ENCODE measurements at places on chromosomes 7 and 10.

DNA sequence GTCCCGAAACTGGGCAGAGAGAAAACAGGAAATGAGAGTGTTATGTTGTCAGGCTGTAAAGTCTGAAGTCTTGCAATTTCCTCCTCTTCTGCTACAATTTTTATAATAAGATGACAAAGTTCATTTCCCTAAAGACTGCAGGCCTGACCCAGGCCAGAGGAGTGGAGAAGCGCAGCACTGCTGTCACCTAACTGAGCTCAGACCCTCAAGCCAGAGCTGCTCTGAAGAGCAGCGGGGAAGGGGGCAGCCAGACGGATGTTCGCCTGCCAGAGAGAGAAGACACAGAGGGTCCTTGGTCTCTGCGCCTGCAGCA is 12.6 kb upstream of the AOAH start:
- no peak for DNase-seq

DNA sequence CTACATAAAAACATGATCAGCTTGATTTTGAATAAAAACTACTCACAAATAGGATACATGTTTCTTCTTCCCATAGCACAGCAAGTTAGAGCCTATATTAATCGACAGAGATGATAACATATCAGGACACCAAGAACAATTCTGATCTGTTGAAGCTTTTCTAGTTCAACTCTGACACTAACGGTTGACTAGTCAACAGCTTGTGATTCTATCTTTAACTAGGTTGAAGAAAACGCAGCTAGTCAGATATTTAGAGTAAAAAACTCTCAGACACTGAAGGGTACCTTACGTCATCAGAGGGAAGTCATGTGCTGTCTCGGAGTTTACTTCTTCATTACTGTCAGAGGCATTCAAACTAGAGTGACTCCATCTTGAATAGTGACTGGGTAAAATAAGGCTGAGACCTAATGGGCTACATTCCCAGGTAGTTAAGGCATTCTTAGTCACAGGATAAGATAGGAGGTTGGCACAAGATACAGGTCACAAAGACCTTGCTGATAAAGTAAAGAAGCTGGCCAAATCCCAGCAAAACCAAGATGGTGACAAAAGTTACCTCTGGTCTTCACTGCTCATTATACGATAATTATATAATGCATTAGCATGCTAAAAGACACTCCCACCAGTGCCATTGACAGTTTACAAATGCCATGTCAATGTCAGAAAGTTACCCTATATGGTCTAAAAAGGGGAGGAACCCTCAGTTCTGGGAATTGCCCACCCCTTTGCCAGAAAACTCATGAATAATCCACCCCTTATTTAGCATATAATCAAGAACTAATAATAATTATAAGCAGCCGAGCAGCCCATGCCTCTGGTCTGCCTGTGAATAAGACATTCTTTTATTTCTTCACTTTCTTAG is 21.3 kb downstream of the CCDC71L start:
- DNase-seq, result no peak

GRCh38 chr7:41955451-41955850 is 252.6 kb upstream of the INHBA start:
- DNase-seq, result no peak

- DNase-seq, result no peak
These were observed 428.6 kb downstream of the LRMDA start for GRCh38 chr10:75860009-75860408.

DNA sequence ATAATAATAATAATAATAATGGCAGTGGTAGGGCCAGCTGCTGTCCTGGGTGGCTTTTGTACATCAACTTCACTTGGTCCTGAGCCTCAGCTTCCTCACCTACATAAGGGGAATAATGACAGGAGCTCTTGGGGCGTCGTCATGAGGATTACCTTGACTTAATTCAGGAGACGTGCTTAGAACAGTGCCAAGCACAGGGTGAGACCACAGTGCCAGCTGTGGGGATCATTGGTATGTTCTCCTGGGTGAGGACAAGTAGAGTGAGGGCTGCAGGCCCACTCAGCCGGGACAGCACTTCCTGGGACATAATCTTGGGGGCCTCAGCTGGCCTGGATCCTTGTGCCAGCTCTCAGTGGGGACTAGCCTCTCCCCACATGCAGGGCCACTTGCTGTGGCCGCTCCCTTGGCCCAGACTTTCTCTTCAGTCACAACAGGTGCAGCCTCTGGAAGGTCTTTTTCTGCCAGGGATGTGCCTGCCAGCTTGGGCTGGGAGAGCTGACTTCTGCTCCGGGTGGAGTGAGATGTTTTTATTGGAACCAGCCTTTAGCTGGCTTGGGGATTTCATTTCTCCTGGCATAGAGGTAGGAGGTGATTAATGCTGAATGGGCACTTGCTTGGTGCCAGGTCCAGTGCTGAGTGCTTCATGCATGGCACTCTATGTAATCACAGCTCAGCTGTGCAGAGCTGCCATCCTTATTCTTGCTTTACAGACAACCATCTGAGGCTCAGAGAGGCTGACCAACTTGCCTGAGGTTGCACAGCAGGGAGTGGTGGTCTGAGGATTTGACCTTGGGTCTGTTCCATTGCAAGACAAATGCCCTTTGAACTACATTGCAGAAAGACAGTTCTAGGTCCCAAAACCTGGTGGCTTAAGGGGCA is 45.3 kb downstream of the TSPAN15 start:
- DNase-seq, result no peak

- no peak for DNase-seq
These were observed 2.1 kb downstream of the ADIRF start for GRCh38 chr10:86970162-86970981.

DNA sequence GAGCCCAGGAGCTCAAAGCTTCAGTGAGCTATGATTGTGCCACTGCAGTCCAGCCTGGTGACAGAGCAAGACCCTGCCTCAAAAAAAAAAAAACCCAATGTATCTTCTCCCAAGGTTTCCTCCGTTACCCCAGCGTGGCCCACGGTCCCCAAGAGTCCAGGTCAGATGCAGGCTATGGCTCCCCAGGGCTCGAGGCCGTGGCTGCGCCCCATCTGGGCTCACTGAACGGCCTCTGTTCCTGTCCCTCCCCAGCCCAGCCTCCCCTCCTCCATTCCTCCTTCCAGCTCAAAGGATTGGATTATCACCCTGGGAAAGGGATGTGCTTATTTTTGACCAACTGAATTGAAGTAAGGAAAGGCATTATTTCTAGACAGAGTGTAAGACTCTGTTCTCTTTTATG is 31.0 kb downstream of the STK32C start:
- no peak for DNase-seq

- DNase-seq, result no peak
These were observed 22.3 kb upstream of the LRRN3 start for GRCh38 chr7:111068618-111069017.

GRCh38 chr7:148893071-148893470 is 9.0 kb upstream of the EZH2 start:
- no peak for DNase-seq

- no peak for DNase-seq
These were observed 120.9 kb upstream of the ZNF438 start for GRCh38 chr10:31152421-31153135.

DNA sequence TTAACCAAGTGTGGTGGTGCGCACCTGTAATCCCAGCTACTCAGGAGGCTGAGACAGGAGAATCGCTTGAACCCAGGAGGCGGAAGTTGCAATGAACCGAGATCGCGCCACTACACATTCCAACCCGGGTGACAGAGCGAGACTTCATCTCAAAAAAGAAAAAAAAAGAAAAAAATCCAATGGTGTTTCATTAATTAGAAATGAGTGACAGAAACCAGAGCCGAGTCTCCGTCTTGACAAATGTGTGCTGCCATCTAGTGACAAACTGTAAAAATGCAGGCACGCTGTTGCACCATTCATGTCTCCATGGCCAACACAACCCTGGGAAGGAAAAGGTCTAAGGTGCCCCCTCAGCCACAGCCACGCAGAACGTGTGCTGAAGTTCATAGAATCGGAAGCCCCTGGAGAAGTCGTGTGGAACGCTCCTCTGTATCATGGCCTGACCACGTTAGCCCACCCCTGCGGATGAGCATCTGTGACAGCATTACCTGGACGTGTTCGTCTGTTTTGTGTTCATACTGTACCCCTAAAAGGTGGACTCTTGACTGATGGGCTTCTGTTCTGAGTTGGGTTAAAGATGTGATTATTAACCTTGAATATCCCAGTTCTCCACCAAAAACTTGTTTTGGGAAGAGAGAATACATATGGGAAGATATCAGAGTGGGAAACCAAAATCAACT is 94.9 kb downstream of the LYZL2 start:
- peak; percentile 63 for DNase-seq

DNA sequence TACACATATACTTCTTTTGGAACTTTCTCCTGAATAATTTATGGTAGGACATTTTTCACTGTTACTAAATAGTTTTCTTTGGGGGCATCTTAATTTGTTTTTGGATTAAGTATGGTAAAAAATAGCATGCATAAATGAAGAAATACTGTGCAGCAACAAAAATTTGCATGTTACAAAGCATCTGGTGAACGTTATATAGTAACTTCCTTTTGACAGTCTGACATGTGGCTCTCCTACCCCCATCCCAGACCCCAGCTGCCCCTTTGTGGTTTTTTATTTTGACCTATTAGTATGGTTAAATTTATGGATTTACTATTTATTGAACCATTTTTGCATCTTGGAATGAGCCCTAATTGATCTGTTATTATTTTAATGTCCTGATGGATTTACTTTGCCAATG is 9.9 kb downstream of the TASOR2 start:
- no peak for DNase-seq

DNA sequence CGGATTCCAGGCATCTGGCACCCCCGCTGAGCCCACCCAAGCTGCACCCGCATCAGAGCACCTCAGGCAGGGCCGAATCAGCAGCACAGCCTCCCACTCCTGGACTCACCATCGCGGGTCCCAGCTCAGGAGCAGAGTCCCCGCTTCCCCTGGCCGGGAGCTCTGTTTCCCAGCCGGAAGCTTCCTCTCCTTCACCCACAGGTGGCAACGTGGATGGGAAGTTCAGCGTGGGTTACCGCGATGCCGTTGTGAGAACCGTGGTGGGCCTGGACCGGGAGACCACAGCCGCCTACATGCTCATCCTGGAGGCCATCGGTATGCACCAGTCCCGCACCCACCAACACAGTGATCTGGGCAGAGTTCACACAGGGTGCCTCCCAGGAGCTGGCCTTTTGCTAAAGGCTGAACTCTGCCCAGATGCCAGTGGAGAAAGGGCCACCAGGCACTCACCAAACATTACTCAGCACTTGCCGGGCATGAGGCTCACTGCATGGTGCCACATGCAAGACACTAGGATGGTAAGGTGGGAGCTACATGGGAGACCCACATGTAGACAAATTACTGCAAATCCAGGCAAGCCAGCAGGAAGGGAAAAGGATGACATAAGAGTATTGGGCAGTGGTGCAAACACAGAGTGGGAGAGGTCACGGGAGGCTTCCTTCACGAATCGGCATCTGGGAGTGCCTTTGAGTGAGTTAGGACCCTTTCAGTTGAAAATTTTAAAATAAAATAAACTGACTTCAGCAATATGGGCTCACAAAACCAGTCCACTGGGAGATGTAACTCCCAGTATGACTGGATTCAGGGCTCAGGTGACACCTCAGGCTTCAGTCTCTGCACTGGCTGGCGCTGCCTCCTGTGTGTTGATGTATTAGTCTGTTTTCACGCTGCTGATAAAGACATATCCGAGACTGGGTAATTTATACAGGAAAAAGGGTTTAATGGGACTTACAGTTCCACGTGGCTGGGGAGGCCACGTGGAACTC is 10.4 kb downstream of the C10orf105 start:
- no peak for DNase-seq

DNA sequence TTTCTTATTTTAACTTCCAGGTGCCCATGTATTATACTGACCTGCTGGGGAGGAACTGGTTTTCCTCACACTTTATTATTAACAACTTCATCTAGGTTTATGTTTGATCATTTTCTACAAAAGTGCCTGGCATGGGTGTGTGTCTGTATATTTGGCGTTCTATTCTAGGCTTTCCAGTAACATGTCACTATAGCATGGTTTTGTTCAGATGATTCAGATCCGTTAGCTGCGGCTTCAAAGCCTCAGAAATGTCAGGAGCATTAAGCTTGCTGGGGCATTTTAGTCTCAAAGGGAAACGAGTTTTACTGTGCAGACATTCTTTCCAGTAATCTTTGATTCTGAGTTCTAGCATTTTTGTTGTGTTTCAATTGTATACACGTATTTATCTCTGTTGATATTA is 2.3 kb downstream of the INPP5A start:
- no peak for DNase-seq

GRCh38 chr7:140518370-140519006 is 39.2 kb upstream of the MKRN1 start:
- DNase-seq, result no peak

- no peak for DNase-seq
These were observed 51.0 kb downstream of the FAM204A start for GRCh38 chr10:118291122-118291521.

GRCh38 chr7:1992554-1992953 is 240.2 kb downstream of the MAD1L1 start:
- DNase-seq, result no peak

GRCh38 chr10:50384898-50385297 is 133.6 kb upstream of the ASAH2 start:
- no peak for DNase-seq

GRCh38 chr10:75253281-75254220 is 17.8 kb upstream of the COMTD1 start:
- DNase-seq, result no peak

DNA sequence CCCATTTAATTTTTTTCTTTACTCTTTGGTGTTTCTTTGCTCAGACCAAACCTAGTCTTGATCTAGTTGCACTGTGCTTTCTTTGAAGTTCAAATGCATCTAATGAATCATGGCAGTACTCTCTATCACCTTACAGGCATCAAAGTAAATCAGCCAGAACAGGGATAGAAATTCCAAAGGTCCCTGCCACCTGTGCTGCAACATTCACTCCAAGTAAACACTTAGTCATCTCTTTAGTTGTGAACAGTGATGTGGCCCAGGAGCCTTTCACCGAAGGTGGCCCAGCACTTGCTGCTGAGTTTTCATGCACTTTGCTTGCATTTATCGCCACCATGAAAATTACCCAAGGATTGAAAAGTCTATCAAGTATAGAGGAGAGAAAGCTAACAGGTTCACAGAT is 314.1 kb upstream of the ETV1 start:
- DNase-seq, result no peak

DNA sequence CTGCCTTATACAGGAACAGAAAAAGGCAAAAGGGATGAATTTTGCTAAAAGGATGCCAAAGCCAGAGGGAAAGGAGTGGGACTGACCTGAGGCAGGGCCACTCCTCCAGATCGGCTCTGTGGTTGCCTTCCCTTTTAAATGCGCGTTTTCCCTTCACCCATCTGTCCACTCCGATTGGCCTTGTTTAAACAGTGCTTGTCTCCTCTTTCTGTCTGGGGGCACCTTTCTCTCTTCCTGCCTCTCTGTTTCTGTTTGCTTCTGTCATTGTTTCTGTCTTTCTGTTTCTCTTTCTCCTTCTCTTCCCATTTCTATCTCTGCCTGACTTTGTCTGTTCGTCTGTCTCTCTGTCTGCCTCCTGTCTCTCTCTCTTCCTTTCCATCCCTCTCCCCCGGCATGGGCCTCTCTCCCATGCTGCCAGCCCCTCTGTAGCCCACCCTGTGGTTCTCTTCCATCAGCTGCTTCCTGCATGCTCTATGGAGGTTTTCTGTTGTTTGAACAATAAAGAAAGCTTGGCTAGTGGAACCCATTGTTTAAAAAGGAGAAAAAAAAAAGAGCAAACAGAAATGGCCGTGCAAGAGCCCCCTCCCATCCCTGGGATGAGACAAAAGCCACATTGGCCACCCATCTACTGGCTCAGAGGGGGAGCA is 29.5 kb upstream of the HSPB1 start:
- DNase-seq, result no peak

- DNase-seq, result no peak
These were observed 126.7 kb upstream of the CALN1 start for GRCh38 chr7:72538856-72539255.

- DNase-seq, result no peak
These were observed 10.5 kb downstream of the AKR1D1 start for GRCh38 chr7:138086563-138087270.

- DNase-seq, result no peak
These were observed 48.6 kb downstream of the ITGB1 start for GRCh38 chr10:32909456-32909855.
